M059J (cell line): ENCODE measurements at places on chromosomes 3 and 15.

DNA sequence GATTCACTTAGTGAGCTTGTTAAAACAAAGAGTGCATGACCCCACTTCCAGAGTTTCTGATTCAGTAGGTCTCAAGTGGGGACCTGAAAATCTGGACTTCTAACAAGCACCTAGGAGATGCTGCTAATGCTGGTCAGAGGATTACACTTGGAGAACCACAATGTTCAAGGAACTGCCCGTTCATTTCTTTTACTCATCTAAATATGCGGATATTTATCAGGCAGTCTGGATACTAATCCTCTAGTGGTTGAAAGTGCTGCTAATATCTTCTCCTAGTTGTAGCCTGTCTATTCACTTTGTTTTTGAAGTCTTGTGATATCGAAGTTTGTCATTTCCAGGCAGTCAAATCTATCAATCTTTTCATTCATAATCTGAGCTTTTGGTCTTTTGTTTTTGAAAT is 86.8 kb downstream of the RFX7 start:
- no peak for DNase-seq

- DNase-seq, result no peak
Measured at GRCh38 chr3:147756476-147756875, 347.3 kb downstream of the ZIC1 start.

GRCh38 chr3:67048067-67048714 is 50.1 kb downstream of the KBTBD8 start:
- DNase-seq, result no peak

- no peak for DNase-seq
Measured at GRCh38 chr3:80233576-80233975, 465.8 kb upstream of the ROBO1 start.

DNA sequence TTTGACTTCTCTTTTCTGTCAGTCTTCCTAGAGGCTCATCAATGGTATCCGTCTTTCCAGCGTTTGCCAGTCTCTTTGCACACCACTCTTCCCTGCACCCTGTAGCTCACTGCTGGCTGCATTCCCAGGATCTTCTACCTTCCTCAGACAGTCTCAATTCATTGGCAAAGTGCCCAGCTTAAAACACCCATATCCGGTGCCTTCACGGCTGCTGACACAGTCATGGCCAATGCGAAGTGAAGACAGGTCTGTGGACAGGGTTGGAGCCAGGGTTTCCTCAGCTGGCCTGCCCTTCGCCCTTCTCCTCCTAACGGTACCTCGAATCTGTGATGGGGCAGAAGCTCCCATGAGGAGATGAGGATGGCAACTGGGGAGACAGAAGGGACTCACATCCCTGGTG is 36.1 kb downstream of the PTH1R start:
- peak; percentile 88 for DNase-seq

DNA sequence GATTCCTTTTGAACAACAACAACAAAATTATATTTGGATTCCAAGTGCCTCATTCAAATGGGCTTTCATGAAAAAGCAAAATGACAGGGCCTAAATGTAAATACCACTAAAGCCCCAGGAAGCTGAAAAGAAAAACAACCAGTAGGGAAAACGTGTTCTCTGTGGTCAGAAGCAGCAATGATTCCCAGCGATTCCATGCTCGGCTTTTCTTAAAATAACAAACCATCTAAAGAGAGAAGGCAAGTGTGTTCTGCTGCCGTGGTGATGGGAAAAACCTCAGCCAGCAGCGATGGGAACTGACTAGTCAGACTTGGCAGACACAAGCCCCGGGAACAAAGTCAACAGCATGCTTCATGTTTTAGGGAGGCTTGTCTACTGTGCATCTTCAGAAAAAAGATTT is 153.6 kb downstream of the TNIK start:
- peak; percentile 99 for DNase-seq

GRCh38 chr3:141266797-141267555 is 35.4 kb downstream of the PXYLP1 start:
- DNase-seq, result no peak

- DNase-seq, result peak; percentile 71
Measured at GRCh38 chr3:175111036-175111435, 251.9 kb downstream of the NAALADL2 start.

GRCh38 chr3:25513642-25514266 is 85.7 kb downstream of the RARB start:
- DNase-seq, result no peak

GRCh38 chr15:29051422-29051821 is 165.6 kb downstream of the APBA2 start:
- DNase-seq, result no peak

GRCh38 chr15:50753463-50753862 is 12.0 kb downstream of the SPPL2A start:
- DNase-seq, result no peak
